Activated CD8-positive, alpha-beta memory T cell treated with anti-CD3 and anti-CD28 coated beads, Interleukin-2, amount 50 U/mL, for 48 hours (primary cell): ENCODE measurements at places on chromosomes 6 and 20.

- no peak for DNase-seq
Measured at GRCh38 chr6:110360676-110361075, 2.5 kb upstream of the METTL24 start.

DNA sequence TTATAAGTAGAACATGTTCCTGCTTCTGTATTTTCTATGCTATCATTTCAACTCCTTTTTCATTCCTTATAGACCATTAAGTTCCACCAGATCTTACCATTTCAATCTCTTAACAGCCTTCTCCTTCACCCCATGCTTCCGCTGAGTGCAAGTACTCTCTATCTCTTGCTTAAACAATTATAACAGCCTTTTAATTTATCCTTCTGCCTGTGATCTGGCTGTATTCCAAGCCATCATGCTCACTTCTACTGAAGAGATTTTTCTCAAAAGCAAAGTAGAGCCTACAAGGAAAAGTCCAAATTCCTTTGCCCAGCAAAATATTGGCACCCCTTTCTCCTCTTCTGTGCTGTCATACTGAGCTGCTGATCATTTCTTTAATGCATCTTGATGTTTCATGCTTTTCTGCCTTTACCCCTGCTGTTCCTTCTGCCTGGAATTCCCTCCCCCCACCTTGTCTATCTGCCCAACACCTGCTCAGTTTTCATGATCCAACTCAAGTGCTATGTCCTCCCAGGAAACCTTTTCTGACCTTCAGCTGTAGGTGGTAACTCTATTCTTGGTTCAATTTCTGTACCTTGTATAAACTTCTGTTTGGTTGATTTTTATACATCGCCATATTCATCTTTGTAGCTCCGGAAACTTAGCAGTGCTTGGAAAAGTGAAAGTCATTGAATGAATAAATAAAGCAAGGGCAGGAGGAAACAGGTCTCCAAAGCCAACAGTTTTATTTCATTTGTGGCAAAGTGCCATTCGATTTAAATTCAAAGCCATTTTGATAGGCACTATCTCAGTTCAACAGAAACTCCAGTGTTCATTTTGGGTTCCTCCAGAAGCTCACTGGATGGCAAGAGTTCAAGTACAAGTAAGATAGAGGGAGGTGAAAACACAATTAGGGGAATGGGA, 10.5 kb upstream of the BMP2 start:
- DNase-seq, result no peak

DNA sequence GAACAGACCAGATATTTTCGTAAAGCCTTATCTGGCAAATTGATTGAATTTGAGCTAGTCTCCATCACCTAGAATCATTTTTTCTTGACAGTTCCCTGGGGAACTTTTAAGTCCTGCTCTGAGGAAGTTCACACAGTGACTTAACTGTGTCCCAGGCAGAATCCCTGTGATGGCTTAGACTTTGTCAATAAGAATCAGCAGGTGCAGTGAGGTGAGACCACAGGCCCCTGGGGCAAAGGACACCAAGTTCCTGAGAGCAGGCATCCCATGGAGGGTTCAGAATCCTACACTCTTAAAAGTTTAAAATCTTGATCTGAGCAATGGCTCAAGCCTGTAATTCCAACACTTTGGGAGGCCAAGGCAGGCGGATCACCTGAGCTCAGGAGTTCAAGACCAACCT, 13.0 kb downstream of the KIF16B start:
- DNase-seq, result no peak

- no peak for DNase-seq
Measured at GRCh38 chr20:57899554-57899953, 189.7 kb upstream of the PMEPA1 start.

- no peak for DNase-seq
Measured at GRCh38 chr6:68059261-68059660, 575.8 kb upstream of the ADGRB3 start.

- DNase-seq, result peak; percentile 66
Measured at GRCh38 chr6:158560836-158561320, 987 bp downstream of the TMEM181 start.

DNA sequence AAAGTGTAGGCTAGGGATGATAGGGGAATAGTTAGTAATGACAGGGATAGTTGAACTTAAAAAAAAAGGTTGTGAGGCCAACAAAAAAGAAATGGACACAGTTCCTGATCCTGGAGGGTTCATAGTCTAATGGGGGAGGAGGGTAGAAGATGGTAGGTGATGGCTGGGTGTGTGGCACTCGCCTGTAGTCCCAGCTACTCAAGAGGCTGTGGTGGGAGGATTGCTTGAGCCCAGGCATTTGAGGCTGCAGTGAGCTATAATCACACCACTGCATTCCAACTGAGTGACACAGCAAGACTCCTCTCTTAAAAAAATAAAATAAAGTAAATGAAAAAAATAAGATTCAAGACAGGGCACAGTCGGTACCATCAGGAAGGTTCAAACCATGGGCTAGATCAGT, 2.4 kb upstream of the MICB start:
- DNase-seq, result no peak

DNA sequence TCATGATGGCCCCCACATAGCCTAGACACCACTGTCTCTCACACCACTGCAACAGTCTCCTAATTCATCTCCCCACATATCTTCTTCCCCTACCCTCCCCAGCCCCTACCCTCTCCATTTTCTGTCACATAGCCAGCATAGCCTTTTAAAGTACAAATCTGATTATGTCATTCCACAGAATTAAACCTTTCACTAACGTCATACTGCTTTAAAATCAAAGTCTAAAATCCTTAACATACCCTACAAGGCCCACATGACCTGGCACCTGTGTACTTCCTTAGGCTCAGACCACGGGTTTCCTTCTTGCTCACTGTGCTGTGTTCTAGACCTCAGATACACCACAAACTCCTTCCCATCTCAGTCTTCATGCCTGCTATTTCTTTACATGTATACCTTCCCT, 5.9 kb downstream of the OSTM1 start:
- DNase-seq, result no peak
